ENCODE measurements at places on chromosomes 7 and 10.

DNA sequence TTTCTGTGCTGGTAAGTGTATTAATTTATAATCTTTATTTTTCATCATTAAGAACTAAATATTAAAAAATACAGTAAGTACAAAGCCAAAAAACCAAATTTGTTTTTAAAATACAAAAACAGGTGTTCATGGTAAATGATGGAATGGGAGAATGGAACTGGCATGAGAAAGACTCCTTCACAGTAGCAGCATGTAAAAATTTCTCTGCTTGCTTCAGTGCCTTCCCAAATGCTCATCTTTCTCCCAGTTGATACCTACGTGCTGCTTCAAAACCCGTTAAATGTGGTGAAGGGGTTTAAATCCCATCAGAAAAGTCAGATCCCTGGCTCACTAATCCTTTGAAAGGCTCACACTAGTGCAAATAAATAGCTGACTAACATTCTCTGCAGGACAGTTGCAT is 4.2 kb downstream of the RNF133 start:
- DNase-seq, result no peak

GRCh38 chr10:97543025-97543546 is 29.5 kb upstream of the ANKRD2 start:
- peak; percentile 39 for DNase-seq

- no peak for DNase-seq
These were observed 58.6 kb downstream of the TPK1 start for GRCh38 chr7:144777005-144777839.

DNA sequence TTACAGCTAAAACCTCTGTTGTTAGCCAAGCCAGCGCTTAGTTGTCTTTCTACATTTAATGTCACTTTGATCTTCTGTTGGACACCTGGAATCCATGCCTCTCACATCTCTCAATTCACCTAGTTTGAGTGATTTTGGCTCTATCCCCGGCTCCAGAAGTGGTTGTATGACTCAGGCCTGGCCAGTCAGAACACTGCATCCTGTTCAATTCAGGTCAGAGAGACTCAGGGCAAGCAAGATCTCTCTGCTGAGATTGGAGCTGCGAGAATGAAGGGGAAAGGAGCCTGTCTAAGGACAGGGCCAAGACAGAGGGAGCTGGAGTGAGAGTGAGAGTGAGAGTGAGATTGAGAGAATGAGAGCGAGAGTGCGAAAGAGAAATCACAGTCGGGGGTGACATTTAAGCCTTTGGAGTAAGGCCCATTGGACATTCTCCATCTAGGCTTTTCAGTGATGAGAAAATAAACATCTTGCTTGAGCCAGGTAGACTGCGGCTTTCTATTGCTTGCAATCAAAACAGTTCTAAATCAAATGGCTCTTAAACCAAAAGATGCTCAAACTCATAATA is 83.3 kb upstream of the DYNC1I1 start:
- DNase-seq, result no peak

DNA sequence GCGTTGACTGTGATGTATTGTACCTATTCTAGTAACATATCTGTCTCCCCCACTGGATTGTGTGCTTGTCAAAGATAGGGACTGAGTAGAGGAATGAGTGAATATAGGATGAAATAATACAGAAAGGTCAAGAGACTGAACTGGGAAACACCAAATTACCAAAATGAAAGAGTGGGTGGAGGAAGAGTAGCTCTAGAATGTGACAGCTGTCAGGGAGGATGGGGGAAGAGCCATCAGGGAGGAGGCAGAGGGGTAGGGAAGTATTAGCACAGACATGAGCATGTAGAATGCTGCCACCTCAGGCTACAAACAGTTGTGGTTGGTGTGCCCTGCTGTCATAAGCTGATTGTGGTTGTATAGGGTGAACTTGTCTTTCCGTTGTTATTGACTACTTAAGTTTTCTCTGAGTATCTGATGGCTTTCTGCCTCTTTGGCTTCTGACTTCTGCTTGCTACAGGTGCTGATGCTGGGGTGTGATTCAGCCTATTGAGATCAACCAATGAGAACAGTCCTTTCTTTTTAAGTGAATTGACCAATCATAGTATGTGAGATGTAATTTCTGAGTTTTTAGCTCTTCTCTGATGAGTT is 5.6 kb downstream of the CCSER2 start:
- DNase-seq, result no peak

DNA sequence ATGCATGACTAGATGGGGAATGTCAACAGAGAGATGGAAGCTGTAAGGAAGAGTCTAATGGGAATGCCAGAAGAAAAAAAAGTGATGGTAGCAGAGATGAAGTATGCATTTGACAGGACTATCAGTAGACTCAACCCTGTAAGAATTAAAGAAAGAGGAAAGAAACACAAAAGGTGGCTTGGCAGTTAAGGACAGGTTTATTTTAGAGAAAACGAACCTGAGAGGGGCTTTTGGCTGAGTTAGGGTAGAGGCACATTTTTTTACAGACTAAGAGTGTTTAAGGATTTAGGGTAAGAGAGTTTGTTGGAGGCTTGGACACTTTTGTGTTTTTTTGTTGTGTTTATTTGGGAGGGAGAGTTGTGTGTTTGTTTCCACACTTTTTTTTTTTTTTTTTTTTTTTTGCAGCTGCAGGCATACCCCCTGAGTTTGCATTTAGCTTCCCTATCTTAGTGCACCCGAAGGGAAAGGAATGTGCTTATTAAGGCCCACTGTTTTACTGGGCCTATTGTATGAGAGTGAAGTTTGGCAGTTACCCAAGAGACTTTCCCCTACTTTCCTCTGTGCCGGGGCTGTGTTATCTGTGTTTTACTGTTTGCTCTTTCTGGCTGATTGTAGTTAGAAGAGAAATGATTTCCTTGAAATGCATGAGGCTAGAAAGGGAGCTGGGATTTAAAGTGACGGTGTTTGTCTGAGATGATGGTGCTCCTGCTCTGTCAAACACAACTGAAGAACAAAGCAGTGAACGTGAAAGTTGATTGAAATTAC is 32.0 kb downstream of the NPVF start:
- no peak for DNase-seq

DNA sequence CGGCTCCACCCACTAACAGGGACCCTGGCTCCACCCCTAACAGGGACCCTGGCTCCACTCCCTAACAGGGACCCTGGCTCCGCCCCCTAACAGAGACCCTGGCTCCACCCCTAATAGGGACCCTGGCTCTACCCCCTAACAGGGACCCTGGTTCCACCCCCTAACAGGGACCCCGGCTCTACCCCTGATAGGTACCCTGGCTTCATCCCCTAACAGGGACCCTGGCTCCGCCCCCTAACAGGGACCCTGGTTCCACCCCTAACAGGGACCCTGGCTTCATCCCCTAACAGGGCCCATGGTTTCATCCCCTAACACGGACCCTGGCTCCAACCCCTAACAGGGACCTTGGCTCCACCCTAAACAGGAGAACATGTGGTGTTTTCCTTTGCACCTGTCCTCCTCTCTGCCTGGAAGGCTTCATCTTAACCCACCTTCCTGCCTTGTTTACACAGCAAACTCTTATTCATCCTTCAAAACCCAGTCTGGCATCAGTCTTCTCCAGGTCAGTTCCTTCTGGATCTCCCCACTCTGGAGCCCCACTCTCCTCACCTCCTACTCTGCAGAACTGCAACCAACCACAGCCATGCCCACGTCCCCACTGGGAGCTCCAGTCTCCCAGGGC is 58.0 kb downstream of the CHST15 start:
- DNase-seq, result no peak

- no peak for DNase-seq
These were observed 72.1 kb upstream of the SH2B2 start for GRCh38 chr7:102214477-102215072.

DNA sequence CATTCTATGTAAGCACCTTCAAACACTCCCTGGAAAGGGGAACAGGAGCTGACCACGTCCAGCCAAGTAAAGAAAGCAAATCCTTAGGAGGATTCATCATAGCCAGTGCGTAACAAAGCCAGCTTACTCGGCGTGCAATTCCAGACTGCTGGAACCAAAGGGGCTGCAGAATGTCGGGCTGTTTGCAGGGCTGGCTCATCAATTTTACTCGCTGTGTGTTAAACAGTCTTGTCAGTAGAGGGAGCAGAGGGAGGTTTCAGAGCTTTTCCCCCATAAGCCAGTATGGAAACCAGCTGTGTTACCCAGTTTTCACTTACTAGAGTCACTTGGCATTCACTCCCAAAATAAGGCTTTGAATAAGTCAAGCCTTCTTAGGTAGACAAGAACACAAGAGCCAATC is 127.1 kb downstream of the KMT2E start:
- peak; percentile 44 for DNase-seq

- DNase-seq, result no peak
These were observed 4.9 kb upstream of the ADGRA1 start for GRCh38 chr10:133082685-133083421.

DNA sequence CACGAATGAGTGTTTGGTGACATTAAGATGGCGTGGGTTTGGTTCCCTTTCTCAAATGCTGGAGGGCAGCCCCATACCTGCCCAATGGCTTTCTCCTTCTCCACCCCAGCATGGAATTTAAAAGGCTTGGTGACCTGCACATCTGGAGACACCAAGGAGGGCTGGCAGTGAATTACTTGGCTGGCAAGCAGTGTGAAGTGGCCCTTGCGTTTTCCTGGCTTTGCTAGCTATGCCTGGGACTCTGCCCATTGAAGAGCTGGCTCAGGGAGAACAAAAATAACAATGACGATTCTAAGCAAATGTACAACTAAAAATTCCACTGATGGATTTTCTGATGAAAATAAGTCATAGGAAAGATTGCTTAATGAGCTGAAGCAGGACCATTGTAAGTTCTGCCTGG is 203.7 kb downstream of the CYP26A1 start:
- DNase-seq, result no peak

- no peak for DNase-seq
These were observed 76.6 kb downstream of the DNAJC1 start for GRCh38 chr10:21926949-21927348.

DNA sequence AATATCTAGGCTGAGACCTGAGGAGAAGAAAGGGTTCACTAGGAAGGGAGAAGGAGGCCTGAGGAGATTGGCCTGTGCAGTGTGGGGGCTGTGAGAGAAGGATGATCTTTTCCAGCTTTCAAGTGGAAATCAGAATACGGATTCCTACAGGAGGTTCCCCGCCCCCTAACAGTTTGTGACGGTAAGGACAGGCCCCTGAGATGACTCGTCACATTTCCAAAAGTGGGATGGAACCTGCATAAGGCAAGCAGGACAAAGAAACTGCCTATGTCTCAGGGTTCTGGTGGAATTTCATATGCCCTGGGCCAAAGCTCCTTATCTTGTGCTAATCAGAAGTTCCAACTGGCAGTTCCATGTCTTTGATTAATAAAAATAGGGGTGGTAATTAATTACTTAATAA is 275.6 kb downstream of the SNX10 start:
- no peak for DNase-seq

- no peak for DNase-seq
These were observed 18.6 kb downstream of the CACNB2 start for GRCh38 chr10:18158773-18159265.

DNA sequence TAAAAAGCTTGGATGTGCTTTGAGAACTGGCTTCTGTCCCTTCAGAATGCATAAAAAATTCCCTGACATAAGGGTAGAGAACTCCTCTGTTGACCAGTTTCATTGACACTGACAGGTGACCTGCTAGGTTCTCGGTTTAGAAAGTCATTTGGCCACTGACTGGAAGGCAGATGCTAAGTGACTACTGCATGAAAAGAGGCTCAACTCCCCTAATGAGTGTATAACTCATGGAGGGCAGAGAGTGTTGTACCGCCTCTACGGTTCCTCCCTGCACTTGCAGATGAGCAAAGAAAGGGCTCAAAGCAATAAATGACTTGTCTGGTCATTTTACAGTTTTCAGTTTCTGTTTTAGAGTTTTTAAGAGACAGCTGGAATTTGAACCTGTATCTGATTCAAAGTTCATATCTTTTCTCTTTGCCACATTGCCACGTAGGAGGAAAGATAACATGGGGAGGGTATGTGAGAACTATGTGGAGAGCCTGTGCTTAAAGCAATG is 2.9 kb upstream of the FGL2 start:
- no peak for DNase-seq

Measured in HuH-7.5 (cell line).